ENCODE measurements at places on chromosomes 1 and 21.
A peak's percentile ranks its signal among the peaks of the same experiment; 100 is the strongest.

DNA sequence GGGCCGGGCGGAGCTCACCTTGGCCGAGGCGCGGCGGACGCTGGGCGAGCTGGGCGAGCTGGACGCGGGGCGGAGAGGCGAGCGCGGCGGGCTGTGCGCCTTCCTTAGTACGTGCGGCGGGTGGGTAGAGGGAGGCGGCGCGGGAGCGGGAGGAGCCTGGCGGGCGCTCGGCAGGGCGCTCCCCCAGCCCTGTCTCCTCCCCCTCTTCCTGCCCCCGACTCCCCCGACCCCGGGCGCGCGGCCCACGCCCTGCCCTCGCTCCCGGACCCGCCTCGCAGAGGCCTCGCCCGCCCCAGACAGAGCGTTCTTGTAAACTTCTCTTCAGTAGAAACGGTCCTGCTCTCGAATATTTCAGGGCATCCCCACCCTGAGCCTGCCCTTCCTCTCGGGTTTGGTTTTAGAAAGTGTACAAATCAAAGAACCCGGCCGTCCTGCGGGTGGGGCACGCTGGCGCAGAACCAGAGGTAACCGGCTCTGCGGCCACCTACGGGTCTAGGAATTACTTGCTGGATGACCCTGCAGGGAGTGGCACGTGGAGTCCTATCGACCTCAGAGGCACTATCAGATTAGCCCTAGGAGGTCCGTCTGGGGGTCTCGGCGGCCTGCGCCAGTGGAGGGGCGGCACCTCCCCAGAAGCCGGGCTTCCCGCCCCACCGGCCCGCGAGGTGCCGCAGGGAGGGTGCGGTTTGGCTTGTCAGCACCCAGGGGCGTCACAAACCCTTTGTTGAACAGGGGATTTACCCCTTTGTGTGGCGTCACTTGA, at the start of gene S100A10:
TSS of gene S100A10 (minus strand) at position 126 of the 763 bp plus-strand sequence. CDS start 7,629 bp downstream, outside the sequence.
- peak; percentile 65 for DNase-seq

DNA sequence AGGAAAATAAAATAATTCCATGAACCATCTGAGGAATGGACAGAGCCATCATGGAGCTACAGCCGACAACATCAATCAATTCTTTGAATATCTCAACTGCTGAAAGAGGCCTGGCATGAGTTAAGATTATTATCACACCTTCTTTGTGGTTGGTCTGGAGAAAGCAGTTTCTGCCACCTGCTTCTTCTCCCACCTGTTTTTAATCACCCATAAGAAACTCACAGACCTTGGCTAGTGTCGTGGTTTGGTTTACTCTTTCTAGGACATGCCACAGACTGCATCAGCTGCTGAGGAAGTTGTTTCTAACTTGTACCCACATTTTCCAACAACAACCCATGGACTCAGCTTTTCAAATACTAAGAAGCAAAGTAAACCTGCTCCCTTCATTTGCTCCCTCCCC, 65.6 kb downstream of the NTPCR start:
- DNase-seq: no peak

DNA sequence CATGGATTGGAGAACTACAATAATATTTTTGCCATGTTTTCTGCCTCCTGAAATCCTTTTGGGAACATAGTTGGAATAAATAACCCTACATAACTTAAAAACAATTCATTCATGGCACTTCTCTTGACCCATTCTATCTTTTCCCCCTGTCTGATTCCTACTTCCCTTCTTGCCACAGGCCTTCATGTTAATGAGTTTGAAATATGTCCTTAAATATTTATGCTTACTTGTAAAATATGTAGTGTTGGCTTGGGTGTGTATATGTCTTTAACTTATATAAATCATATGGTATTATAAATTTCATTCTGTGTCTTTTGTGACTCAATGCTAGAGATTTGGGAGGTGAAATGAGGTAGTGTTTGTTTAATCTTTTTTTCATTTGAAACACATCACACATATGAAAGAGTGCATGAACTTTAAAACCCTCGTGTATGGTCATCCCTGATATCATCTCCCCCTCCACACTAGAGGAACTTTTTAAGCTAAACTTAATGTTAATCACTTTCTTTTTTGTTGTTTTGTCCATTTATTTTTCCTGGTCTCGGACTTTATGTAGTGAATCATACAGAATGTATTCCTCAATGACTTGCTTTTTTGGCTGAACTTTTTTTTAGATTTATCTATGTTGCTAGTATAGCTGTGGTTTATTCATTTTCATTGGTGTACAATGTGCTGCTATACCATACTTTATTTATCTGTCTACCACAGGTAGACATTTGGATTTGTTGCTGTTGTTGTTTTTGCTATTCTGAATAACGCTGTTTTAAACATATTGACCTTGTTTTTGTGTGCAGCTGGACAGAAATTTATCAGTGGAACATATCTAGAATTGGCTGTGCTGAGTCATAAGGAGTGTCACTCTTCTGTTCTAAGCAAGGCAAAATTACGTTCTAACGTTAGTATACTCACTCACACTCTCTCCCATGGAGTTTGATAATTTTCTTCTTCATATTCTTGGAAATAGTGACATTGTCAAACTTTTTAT, 441.6 kb downstream of the PLPP3 start:
- DNase-seq: no peak

- no peak for DNase-seq
Measured at GRCh38 chr1:240242601-240243144, 151.0 kb downstream of the FMN2 start.

DNA sequence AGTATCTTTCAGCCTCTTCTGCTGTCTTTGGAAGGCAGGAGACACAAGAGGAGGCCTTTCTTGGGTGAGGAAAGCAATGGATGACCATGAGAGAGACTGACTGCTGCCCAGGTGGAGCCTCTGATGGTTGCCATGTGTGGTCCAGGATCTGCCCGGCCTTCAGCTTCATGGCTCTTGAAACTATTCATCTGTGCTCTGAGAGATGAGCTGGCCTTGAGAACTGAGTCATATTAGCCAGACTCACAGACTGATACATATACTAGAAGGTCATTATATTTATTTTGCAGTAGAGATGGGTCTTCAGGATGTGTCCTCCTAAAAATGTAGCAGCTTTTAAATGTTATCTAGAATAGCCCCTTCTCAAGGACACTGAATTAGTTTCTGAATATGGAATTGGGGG, 33.7 kb downstream of the PTGFRN start:
- no peak for DNase-seq

DNA sequence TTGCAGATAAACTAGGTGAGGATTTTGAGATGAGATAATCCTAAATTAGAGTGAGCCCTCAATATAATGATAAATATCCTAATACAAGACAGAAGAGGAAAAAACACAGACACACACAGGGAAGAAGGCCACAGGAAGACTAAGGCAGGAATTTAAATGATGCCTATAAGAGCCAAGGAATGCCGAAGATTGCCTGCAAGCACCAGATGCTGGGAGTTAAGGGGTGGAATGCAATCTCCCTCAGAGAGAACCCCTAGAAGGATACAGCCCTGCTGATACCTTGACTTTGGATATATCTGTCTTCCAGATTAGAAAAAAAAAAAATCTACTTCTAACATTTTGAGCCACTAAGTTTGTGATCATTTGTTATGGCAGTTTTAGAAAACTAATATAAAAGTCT, 299.7 kb upstream of the PRMT6 start:
- no peak for DNase-seq
